ENCODE measurements at places on chromosomes 6 and 20.
A peak's percentile ranks its signal among the peaks of the same experiment; 100 is the strongest.

DNA sequence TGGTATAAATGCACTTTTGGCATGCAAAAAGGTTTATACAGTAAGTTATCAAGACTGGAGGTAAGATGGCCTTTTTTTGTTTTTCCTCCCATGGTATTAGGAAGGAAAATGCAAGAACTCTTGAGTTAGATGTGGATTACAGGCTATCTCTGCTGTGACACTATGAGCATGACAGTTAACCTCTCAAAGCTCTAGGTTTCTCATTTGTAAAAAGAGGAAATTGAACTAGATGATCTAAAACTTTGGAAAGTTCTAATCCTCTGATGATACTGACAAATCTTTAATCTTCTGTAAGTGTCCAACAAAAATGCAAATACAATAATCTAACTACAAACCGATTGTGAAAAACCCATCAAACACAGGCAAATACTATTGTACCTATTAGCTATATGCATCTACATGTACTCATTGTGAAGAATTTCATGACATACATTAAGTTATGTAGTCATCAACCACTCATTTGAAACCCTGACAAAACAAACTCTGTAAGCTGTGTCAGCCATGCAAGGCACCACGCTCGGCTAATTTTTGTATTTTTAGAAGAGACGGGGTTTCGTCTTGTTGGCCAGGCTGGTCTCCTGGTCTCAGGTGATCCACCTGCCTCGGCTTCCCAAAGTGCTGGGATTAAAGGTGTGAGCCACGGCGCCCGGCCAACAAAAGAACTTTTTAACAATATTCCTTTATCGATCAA is 4.2 kb downstream of the CDK19 start:
- no peak for DNase-seq

DNA sequence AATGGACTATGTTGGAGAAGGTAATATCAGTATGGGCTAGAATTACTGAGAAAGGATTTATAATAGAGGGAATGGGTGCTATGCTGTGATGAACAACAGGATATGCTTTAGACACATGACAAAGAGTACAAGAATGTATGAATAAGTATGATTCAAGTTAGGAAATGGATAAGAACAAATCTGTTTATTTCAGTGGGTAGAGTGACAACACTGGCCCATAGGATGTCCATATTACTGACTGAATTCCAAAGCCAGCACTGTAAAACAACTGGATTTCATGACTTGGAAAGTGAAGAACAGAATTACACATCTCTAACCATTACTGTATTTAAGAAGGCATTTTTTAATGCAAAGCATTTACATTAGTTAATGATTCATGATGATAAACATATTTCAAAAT is 35.9 kb downstream of the EPM2A start:
- no peak for DNase-seq

DNA sequence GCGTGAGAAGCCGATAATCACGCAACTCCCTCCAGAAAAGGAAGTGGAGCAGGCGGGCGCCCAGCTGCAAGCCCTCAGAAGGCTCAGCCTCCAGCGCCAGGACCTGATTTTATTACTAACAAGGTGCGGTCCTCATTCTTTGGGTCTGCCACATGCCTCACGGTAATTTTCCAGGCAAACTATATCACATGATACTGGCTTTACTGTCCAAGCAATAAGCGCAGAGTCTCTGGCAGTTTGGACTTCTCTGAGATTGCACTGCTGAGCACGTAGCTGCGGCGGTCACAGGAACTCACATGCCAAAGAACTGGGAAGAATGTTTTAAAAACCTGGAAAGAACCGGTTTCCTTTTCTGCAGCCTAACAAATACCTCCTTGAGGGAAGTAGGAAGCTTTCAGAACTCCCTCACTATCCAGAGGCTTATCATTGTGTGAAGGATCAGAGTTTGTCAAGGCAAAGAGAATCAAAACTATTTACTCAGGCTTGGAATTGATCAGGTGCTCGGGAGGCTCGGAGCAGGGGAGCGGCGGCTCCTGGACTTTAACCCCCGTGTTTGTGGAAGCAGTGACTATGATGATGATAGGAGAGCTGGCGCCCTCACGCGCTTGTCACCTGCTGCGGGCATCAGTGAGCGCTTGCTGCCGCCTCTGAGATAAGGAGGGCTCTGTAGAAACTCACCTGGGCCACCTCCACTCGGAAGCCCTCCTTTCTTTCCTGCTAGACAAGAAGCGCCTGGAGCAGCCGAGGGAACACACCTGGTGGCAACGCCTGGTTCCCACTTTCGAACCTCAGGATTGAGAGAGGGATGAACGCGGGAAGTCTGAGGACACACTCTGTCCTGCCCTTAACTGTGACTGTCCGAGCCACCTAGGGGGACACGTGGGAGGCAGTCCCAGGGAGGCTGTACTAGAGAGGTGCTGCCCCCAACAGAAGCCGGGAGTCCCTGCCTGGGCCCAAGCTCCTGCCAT is 27.2 kb upstream of the SYNJ2 start:
- DNase-seq: no peak

- DNase-seq: peak; percentile 47
Observed at GRCh38 chr6:111011360-111012142, 29.7 kb downstream of the RPF2 start.

GRCh38 chr6:27505209-27506027 is 32.5 kb upstream of the ZNF184 start:
- DNase-seq: peak; percentile 77

DNA sequence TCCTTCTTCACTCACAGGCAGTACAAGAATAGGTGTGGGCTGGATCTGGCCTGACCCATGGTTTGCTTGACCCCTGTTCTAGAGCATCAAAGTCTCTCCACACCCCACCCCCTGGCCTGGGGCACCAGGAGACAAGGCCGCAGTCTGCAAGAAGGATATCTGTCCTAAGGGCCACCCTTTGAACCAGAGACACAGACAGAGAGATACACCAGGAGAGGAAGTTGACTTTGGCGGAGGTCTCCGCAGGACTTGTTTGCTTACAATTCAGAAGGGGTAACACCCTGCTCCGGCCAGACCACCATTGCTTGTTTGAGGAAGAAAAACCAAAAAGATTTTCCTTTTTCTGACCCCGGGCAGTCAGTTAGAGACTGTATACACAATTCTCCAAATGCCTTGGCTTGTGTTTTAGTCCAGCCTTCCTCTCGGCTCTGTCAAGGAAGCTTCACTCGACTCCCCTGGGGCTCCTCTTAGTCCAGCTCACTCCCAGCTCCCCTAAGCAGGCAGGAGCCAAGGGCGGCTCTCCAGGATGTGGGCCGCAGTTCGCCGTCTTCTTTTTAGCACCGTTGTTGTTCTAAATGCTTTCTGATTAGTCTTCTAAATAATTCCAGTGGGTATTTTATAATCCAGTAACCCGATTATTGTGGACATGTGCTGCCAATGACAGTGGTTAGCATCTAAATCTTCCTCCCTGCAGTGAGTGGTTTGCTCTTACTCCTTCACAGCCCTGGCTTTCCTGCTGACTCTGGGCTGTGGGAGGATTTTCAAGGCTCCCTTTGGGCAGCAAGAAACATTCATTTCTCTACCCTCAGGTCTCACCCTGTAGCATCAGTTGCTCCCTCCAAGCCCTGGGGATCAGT is 58.6 kb upstream of the MRPS10 start:
- DNase-seq: no peak

DNA sequence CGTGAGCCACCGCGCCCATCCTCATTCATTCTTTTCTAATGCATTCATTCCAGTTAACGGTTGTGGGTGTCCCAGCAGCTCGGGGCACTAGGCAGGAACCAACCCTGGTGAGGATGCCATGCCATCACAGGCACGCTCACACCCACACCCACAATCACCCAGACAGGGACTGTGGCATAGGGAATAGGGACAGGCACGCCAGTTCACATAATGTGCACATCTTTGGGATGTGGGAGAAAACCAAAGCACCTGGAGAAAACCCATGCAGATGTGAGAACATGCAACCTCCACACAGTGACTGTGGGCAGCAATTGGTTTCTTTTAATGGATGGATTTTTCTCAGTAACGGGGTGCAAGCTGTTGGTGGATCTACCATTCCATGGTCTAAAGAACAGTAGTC is 64.3 kb downstream of the IRF4 start:
- no peak for DNase-seq

GRCh38 chr6:130947464-130947863 is 115.6 kb downstream of the EPB41L2 start:
- no peak for DNase-seq

- no peak for DNase-seq
Observed at GRCh38 chr20:50014570-50015562, 32.1 kb downstream of the SNAI1 start.

DNA sequence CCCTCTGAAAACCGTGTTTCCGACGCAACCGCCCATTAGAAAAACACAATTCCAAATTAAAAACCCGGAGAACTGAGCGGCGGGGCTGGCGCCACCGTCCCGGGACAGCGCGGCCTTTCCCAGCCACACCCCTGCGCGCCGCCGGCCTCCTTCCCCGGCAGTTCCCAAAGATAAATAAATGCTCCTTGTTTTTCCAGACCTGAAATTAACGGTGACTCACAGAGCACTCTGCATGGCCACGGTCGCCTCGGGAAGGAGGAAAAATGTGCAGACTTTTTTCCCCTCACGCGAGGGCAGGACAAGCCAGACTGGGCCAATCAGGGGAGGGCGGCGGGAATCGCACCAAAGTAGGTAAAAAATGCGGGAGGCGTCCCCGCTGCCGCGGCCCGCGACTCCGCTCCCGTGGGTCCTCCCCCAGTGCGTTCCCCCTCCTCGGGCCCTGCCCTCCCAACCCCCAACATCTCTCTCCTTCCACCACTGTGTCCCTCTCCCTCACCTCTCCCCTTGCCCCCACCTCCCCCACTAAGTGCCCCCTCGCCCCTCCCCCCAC is 828 bp upstream of the DSTN start:
- peak; percentile 8 for DNase-seq

DNA sequence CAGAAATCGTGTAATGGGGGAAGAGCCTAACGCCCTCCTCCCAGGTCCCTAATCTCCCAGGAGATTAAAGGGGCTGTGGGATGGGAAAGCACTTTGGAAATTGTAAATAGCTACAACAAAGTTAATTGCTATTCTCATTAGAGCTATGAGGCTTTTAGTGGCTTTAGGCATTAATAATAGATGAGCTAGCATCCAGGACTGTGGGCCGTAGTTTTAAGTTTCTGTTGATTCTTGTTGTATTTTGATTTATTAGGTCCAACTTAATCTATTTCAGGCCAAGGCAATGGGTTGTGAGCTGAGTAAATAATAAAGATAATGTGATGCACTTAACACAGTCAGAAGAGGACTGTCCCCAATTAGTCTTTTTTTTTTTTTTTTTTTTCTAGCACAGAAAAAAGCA is 67.7 kb downstream of the ANKRD6 start:
- no peak for DNase-seq

DNA sequence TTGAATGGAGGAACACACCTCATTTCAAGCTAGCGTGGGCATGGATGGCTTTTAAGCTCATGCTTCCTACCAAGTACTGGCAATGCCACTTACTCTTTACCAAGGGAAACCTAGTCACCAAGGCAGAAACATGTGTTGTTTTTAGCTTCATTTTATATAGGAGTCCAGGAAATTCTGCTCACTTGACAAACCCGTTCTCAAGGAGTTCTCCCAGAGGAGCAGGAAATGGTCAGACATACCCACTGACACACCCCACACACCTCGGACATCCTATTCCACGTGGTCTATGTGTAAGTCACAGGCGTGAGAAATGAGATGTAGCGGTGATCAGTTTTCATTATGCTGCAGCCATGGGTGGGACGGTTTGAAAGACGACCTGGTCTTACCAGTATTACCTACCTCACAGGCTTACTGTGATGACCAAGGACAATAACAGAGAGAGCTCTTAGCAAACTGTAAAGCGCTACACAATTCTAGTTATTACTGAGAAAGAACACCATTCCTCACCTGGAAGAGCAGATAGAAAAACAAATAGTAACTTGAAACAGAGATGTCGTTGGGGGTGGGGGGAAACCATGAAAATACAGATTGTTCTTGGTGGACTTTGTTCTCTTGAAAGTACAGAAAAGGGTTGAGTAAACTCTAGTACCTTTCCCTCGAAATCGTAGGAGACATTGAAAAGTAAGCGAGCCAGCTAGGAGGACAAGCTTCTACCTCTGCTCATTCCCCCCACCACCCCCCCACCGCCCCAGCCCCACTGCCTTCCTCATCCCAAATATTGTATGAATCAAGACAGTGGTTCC is 1.7 kb downstream of the CNKSR3 start:
- DNase-seq: no peak

GRCh38 chr6:42820512-42821340 is 38.9 kb downstream of the BICRAL start:
- no peak for DNase-seq

All from CD4-positive, alpha-beta T cell treated with Interleukin-12 subunit alpha and Interleukin-12 subunit beta, for 1 hour (primary cell).